GM12892 (cell line): ENCODE measurements at places on chromosomes 3 and 15.

- no peak for DNase-seq
These were observed 57.8 kb downstream of the NEK10 start for GRCh38 chr3:27311400-27311799.

DNA sequence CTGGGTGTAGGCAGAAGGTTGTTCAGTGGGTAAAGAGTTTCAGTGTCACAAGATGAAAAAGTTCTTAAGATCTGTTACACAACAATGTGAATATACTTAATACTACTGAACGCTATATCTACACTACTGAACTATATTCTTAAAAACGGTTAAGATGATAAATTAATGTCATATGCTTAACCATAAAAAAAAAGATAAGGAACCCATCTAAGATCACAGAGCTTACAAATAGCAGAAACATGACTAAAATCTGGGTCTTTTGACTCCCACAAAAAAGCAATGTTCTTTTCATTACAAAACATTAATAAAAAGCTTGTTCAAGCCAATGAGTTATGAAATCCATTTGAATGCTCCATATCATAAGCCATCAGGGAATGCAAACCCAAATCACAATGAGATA, 34.4 kb downstream of the UBR1 start:
- DNase-seq: no peak

DNA sequence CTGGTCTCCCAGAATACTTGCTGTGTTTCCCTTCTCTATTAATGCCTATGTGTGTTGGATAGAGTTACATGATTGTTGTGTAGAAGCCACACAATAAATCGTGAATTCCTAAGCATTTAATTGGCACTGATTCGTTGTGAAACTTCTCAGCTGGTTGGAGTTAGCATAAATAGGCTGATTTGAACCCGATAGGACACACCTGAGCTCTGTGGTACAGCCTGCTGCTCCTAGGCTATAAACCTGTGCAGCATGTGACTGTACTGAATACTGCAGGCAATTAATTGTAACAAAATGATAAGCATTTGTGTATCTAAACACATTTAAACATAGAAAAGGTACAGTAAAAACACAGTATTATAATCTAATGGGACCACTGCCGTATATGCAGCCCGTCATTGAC, 4.9 kb downstream of the ACAD11 start:
- DNase-seq: no peak

- DNase-seq: no peak
These were observed 76.9 kb downstream of the ETFA start for GRCh38 chr15:76234337-76234889.

DNA sequence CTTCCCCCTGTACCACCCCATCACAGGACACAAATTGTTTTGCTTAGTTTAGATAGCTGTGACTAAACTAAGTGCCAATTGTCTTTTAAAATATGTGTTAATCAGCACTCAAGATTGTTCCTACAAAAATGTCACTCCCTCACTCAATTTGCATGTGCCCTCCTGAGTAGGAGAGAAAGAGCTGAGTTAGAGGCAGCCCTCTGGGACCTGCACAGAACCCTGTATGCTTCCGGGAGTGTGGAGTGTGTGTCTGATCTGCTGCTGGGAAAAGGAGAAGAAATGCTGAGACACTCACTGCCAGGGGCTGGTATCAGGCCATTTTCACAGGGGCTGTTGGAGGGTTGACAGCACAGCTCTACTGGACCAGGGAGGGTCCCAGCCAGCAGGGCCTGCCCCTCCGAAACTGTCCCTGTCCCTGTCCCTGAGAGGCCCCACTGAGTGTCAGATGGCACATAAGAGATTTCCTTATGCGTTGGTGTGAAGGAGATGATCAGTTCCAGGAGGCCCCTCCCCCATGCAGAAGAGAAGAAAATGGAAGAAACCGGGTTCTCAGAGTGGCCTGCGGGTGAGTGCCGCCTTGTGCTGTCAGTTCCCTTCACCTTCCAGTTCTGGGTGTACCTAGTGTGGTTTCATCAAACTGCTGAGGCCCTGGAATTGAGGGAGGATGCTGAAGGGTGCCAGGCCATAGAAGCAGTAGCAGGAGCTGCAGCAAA, 3.9 kb upstream of the B3GNT5 start:
- DNase-seq: no peak

DNA sequence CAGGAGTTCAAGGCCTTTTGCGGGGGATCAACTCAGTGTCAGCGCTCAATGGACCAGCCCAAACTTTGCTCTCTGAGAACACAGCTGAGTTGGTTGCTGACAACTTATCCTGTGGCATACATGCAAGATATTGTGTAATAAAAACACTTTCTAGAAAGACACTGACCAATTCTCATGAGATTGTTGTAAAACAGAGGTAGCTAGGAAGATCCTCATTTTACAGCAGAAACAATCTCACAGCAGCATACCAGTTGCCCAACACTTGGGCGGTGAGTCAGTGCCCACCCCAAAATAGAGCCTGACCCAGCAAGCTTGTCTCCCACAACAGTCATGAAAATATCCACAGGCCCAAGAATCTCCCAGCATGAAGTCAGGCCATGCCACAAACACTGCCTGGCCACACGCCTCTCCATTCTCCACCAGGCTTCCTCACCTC, 18.2 kb downstream of the KLHL6 start:
- DNase-seq: no peak

DNA sequence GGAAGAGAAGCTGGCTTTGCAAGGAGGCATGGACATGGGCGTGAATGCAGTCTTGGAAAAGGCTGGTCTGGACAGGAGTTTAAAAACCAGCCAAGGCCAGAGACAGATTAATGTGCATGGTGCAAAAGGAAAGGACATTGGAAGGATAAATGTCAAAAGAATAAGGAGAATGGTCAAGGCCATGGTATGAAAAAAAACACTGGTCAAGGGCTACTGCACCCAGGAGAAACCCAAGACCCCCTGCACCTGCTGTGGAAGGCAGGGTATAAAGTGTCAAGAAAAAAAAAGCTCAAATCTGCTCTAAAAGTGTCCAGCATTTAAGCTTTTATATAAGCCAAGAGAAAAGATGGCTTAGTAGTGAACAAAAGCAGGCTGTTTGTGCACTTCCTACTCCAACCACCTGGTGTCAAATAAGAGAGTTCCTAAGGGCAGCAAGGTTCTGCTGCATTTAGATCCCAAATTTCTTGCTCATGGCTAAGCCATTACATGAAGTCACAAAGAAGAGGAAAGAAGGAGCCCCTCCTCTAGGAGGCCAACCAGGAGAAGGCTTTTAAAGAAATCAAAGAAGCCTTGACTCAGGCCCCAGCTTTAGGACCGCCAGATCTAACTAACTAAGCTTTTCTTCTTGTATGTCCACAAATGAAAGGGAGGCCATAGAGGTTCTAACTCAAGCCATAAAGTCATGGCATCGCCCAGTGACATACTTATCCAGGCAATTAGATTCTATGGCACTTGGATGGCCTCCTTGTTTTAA, 16.9 kb downstream of the CCR4 start:
- DNase-seq: no peak

- DNase-seq: no peak
These were observed 27.1 kb downstream of the HEG1 start for GRCh38 chr3:125028657-125029056.

- no peak for DNase-seq
These were observed 54.1 kb downstream of the DCAF1 start for GRCh38 chr3:51445544-51446280.

GRCh38 chr15:81255315-81255957, 58.8 kb downstream of the IL16 start:
- no peak for DNase-seq

DNA sequence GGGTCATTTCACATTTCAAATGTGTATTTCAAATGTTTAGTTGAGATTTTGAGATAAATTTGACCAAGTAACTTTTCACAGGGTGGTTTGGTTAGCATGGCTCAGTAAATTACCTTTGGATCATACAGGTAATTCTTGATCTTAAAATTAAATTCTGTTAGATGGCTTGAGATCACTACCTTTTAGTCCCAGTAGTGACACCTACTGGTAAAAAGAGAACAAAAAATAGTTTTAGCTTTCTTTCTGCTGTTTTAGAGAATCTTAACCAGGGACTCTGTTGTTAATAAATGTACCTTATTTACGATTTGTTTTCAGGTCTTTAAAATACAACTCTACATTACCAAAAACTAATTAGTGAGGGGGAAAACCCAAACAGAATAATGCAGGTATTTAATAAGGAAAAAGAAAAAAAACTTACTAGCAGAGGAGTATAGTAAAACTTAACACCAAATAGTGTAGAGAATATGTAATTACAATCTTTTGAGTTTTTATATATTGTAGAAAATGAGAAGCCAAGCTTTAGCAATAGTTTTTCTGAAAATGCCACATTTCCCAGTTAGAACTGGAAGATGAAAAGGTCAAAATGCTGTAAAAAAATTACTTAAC, 620.3 kb upstream of the AGTR1 start:
- no peak for DNase-seq

DNA sequence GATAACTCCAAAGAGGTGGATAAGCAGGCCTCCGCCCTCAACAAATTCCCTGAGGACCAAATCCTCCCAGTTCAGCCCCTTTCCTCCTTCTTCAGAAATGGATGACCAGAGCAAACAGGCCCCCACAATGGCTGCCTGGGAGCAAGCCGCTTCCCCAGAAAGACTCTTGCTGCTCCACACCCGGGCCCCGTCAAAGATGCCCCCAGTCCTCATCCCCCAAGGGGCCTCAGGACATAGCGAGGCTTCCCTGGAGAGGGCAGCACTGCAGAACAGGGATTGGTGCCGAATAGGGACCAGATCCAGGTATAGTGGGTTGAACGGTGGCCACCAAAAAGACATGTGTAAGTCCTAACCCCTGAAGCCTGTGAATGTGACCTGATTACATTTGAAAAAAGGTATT, 502.3 kb downstream of the SHQ1 start:
- no peak for DNase-seq

DNA sequence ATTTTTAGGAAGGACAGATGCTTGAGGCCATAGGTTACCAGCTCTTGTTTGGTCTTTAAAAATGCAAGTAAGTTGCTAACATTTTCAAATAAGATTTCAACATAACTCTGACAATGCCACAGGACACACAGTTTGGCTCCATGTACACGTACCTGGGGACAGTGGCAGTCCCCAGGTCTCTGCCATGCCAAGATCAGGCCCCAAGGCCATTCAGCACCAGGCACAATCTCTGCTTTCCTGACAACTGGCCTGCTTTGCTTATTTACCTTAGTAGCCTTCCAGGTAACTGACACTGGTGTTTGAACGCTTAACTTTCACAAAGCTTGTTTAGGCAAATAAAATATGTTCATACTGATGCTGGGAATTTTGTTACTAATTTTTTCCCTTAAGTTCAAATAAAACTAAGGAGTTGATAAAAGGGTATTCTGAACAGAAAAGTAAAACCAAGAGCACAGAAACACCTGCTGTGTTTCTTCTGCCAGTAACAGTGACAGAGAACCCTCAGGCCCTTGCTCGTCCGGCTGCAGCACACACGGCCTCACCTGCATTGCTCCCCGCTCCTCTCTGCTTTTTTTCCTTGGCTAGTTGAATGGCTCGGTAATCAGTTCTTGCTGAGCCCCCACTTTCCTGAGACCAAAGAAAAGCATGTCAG, 16.5 kb downstream of the ZXDC start:
- no peak for DNase-seq

DNA sequence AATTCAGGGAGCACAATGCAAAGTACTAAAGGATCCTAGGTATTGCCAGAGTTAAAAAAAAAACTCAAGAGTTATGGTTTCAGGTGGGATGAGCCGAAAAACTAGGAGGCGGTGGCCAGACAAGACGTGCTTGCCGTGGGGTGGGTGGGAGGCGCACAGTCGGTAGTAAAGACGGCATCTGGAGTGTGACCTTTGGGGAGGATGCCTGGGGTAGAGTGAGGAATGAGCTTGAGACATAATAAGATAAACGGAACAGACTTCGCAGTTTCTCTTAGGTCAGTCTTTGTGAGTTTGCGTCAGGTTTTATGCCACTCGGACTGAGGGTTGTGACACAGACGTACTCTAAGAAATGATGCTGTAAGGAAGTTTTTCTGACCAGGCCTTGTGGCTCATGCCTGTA, 139.6 kb downstream of the LRRK1 start:
- no peak for DNase-seq

DNA sequence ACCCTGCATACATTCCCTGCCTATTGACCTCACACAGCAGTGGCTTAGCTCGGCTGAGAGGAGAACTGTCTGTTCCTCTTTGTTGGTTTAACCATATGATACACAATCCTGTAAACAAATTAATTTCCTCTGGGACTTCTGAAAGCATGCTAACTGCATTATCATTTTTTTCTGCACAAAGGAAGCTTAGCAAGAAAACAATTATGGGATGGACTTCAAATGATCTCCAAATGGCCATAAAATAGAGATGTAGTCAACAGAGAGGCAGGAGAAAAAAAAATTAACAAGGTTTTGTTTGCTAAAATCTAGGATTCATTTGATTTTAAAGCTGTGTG, 14.4 kb upstream of the TMC3 start:
- no peak for DNase-seq

DNA sequence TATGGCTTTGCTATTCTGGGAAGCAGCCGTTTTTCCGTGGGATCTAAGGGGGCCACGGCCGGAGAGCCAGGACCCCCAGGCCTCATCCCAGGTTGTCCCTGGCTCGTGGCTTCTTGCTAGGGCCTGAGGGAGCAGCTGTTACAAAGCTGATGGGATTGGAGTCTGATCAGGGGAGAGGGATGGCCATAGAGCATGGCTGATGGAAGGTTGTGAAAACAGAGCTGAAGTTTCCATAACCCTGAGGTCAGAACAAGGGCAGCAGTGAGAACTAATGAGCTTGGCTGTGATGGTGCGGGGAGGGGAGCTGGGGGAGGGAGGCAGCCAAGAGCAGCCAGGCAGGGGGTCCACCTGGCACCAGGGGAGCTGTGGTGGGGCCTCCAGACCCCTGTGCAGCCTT, 63.0 kb downstream of the LINGO1 start:
- DNase-seq: no peak

DNA sequence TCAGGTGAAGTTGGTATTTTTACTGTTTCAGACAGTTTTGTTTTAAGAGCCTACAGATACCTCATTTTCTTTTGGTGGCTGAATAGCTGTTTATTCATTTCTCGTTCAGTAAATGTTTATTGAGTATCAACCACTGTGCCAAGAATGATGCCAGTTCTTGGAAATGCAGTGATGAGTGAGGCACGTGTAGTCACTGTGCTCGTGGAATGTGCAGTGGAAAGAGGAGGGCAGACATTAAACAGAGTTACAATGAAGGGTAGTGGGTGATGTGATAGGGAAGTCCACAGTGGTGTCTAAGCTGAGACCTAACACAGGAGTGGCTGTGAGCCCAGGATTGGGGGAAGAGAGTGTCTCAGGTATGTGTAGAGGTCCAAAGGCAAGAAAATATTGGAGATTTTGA, 73.7 kb downstream of the ARHGEF26 start:
- DNase-seq: no peak

GRCh38 chr3:159897331-159898075, 91.1 kb upstream of the IL12A start:
- DNase-seq: no peak

GRCh38 chr15:65942436-65942835, 73.1 kb downstream of the RAB11A start:
- DNase-seq: no peak

DNA sequence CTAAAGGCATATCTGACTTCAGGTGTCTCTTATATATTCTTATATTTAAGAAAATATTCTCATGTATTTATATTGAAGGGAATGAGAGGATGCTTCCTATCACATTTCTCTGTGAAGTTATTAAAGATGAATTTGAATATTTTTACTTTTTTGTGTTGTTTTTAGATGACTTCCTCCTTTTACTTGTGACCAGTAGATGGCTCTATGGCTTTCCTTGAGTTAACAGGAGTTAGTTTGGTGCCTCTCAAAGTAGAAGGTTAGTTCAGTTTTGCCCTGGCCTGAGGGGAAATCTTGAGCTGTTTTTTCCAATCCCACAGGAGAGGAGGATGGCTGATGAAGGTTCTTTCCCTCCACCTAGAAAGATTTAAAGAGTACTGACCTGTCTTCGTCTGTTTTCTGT, 80.7 kb downstream of the SQOR start:
- no peak for DNase-seq

- DNase-seq: no peak
These were observed 251.7 kb downstream of the GABRB3 start for GRCh38 chr15:26521130-26521529.
